ENCODE measurements at places on chromosomes 1 and 21.

GRCh38 chr1:101150670-101151069 is 86.1 kb upstream of the S1PR1 start:
- peak; percentile 95 for DNase-seq

DNA sequence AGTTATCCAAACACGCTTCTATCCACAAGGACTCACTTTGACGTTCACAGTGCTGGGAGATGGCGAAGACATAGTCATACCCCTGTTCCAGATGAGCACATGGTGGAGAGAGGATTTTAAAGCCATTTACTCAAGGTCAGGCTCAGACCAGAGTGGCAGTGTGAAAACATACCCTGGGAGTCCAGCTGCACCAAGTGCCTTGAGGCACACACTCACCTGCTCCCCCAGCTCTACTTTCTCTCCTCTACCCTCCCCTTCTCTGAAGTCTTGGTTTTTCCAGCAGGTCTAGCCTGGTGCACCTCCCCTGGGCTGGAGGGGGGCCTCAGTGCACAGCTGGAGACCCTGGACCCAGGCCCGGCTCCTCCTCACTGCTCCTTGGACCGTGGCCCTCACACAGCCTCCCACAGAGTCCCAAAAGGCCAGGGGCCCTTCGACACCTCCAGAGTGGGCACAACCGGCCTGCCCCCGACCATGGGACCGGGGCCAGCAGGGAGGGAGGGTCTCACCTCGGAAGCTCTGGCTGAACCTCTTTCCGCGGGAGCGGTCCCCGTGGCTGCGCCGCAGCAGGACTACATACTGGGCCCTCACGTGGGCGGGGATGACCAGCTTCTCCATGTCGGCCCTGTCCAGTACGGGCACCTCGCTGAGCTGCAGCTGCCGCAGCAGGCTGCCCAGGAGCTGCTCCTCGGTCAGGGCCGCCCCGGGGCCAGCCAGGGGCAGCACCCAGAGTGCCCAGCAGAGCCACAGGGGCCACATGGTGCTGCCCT is 452 bp downstream of the LEFTY2 start:
- DNase-seq = no peak

- peak; percentile 62 for DNase-seq
Measured at GRCh38 chr1:169348383-169349036, 19.1 kb downstream of the NME7 start.

DNA sequence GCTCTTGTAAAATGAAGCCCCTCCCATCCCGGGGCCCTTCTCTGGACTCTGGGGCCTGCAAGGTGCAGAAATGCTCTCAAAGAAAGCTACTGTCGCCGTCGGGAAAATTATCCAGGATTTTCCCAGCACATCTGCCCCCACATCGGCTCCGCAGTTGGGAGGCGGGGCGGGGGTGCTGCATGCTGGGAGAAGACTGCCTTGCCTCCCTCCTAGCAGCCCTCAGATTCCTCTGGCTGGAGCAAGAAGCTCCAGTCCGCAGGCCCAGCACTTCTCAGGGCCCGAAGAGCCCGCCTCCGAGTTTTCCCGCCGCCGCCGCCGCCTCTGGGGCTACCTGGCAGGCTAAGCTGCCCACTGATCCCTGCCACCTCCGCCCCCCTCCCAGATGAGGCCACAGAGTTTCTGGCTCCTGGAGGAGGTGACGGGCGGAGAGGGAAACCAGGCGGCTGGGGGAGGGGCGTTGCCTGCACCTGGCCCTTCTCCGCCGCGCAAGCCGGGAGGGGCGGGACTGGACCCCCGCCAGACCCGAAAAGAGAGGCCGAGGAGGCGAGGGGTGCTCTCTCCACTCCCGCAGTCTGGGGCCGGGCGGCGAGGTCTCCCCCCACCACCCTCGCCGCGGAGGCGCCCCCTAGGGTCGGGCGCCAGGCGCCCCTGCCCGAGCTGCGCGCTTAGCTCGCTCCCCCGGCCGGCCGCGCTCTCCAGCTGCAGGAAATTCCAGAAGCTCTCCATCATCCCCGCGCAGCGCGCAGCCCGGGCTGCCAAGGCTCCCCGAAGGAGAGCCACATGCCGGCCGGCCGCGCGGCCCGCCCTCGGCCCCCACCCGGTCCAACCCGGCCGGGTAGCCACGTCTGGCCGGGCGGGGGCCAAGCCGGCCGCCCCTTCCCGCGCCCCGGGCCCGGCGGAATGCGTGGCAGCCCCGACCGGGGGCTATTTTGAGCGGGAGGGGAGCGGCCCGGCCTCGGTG is 28.8 kb downstream of the AHDC1 start:
- DNase-seq = peak; percentile 51

DNA sequence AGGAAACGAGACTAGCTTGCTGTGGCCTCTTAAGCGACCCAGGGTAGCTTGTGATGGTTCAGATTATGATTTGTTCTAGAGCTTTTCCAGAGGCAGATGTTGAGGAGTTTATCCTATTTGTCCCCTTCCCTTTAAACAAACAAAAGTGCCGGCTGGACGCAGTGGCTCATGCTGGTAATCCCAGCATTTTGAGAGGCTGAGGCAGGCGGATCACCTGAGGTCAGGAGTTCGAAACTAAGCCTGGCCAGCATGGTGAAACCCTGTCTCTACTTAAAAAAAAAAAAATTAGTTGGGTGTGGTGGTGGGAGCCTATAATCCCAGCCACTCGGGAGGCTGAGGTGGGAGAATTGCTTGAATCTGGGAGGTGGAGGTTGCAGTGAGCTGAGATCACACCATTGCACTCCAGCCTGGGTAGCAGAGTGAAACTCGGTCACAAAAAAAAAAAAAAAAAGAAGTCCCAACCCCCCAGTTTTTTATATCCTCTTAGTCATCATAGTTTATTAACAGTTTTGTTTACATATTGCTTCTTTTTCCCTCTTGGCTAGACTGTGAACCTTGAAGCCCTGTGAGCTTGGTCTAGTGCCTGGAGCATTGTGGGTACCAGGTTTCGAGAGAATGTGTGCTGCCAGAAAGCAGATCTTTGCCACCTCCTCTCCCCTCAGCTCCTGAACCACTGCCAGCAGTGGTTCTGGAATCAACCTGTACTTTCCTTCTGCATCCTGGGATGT is 29.8 kb downstream of the MAPKAPK2 start:
- peak; percentile 72 for DNase-seq

GRCh38 chr1:88080875-88081274 is 603.2 kb upstream of the PKN2 start:
- no peak for DNase-seq

DNA sequence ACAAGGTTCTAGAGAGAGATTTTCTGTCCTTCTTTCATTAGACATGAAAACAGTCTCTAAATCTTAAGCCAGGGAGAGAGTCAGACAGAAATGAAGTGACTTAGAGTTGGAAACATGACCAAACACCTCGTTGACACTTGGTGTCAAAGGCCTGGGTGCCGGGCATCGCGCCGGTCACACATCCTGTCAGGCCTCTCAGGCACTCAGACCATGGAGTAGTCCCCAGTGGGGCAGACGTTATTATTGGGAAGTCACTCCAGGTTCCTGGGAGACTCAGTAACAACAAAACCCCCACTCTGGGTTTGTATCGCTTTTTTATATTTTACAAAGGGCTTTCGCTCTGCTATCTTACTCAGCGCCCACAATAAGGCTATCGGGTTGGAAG is 25.8 kb downstream of the KCNN3 start:
- no peak for DNase-seq

GRCh38 chr1:14773396-14774025 is 175.0 kb downstream of the KAZN start:
- DNase-seq = no peak

DNA sequence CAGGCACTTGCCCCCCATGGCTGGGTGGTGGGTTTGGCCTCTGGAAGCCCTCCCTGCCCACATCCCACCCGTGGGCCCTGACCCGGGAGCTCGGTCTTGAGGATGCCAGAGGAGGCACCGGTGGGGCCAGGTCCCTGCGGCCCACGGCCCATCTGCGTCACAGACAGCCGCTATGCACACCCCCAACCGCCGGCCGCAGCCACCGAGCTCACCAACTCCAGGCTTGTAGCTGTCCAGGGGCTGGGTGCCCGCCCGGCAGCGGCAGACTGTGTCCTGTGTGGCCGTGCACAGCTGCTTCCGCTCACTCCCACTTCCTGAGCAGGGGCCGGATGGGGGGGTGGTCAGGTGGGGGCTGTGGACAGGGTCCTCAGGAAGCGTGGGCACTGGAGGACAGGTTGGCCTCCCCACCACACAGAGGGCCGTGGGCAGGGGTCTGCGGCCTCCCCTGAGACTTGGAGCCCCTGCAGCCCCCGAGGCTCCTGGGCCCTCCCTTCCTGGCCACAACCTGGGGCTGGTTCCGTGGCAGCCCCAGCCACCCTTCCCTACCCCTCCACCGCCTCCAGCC is 1.1 kb downstream of the TNFRSF4 start:
- DNase-seq = no peak
